ENCODE measurements at places on chromosomes 16 and 17.

DNA sequence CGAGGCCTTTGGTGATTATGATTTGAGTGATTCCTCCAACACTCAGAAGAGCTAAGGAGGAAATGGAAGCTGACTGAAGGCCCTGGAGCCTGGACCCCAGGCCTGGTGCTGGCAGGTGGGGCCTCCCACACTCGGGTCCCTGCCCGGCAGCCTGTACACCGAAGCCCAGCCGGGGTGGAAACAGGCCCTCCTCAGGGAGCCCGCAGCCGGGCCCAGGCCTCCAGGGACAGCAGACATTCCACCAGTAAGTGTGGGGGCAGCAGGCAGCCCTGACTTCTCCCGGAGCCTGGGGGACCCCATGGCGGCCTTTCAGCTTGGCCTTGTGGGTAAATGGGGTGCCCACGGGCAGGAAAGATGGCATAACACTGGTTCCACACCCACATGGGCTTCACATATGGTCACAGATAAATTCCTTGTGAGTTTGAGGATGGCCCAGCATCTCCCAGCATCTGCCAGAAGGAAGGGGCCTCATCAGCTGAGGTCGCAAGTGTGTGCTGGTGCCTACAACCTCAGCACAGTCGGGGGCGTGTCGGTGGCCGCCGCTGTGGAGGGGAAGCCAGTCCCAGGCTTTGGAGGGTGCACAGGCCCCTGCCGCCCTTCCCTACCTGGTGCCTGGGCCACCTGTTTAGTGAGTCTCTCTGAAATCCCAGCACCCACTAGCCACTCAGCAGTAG, 29.2 kb upstream of the SLC38A10 start:
- DNase-seq: no peak

DNA sequence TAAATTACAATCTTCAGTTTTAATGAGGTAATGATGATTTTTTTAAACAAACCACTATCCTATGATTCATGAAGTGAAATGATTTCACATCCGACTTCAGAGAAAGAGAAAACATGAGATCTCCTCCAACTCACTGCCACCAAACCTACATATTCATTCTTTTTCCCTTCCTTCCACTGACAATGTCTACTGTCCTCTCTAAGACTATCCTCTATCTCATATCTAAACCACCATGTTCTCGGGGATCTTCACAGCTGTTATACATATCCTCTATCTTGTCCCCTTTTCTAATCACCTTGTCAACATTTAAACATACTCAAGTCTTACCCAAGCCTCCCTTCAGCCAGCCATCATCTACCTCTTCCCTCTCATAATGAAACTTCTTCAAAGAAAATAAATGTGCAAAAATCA, 53.5 kb downstream of the SMURF2 start:
- DNase-seq: no peak

- DNase-seq: peak; percentile 50
Observed at GRCh38 chr17:78497115-78497540, 80.1 kb downstream of the DNAH17 start.

GRCh38 chr16:80974649-80975376, 31.9 kb downstream of the CMC2 start:
- no peak for DNase-seq

GRCh38 chr17:67016039-67016762, 28.2 kb upstream of the CACNG1 start:
- DNase-seq: no peak

- no peak for DNase-seq
Observed at GRCh38 chr16:89369266-89369895, 121.0 kb downstream of the ANKRD11 start.

DNA sequence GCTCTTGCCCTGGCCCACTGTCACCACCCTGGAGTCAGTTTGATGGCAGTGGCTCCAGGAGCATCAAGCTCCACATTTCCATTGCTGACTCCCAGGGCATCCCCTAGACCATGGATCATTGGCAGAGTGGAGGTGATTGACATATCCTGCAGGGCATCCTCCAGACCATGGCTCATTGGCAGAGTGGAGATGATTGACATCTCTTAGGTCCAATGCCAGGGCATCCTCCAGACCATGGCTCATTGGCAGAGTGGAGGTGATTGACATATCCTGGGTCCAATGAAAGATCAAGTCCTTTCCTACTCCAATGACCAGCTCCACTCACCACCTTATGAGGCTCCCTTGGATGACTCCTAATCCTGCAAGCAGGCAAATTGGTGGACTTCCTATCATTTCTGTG, 174.3 kb upstream of the NLRP1 start:
- DNase-seq: no peak

DNA sequence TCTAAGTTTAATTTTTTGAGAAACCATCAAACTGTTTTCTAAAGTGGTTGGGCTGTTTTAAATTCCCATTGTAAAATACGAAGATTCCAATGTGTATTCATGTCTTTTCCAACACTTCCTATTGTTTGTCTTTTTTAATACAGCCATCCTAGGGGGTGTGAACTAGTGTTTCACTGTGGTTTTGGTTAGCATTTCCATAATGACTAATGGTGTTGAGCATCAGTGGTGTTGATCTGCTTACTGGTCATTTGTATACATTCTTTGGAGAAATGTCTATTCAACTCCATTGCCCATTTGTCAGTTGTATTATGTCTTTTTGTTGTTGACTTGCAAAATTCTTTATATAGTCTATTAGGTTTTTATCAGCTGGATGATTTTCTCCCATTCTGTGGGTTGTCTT, 239.2 kb upstream of the AXIN2 start:
- DNase-seq: no peak

GRCh38 chr17:72587773-72588511, 467.1 kb downstream of the SOX9 start:
- no peak for DNase-seq

- DNase-seq: no peak
Observed at GRCh38 chr16:68487669-68488068, 39.4 kb upstream of the SMPD3 start.

DNA sequence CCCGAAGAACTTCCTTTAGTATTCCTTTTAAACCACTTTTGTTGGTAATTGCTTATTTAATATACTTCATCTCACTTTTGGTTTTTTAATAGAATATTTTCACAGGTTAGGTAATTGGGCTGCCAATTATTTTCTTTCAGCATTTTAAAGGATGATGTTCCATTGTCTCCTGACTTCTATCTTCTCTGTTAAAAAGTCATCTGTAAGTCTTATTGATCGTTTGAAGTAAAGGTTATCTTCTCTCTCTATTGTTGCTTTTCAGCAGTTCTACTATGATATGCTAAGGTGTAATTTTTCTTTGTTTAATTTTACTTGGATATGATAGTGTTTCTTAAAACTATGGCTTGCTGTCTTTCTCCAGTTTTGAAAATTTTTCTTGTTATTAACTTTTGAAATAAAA, 307.5 kb downstream of the MAP2K4 start:
- DNase-seq: no peak

- DNase-seq: no peak
Observed at GRCh38 chr17:16905593-16906191, 66.2 kb downstream of the TNFRSF13B start.

DNA sequence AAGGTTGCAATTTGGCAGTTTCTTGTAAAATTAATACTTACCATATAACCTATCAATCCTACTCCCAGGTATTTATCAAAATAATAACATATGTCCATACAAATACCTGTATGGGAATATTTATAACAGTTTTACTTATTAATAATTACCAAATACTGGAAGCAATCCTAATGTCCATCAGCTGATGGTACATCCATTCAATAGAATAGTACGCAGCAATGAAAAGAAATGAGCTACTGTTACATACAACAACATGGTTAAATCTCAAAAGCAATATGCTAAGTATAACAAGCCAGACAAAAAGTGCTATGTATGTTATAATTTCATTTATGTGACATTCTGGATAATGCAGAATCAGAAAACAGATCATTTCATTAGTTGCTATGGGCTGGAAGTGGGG, 1.2 kb downstream of the HYDIN start:
- DNase-seq: no peak

DNA sequence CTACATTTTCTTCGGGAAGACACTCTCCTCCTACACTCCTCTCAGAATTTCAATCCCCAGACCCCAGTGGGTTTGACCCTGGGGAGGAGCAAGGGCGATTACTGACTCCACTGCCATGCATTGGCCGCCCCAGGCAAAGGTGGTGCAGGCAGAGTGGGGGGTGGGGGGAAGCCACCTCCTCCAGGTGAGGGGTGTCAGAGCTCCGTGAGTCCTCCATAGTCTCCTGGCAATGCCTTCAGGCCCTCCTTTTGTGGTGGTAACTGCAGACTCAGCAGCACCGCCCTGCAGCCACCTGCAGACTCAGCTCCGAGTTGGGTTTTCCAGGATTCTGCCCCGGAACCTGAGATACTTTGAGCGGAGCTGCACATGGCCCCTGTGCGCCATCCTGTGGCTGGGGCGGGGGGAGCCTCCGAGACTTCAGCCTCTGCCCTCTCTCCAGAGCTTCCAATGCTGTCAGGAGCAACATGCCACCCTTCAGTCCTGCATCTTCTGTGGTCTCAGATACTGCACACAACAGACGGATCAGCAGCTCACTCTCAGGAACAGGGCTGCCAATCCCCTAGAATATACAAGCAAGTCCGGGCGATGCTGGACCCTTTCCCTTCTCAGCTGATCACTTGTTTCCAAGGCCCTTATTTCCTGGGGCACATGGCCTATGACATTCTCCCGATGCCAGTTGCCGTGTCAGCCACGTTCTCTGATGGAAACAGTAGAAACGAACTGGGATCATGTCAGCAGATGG, 2.4 kb upstream of the SLC47A2 start:
- no peak for DNase-seq

DNA sequence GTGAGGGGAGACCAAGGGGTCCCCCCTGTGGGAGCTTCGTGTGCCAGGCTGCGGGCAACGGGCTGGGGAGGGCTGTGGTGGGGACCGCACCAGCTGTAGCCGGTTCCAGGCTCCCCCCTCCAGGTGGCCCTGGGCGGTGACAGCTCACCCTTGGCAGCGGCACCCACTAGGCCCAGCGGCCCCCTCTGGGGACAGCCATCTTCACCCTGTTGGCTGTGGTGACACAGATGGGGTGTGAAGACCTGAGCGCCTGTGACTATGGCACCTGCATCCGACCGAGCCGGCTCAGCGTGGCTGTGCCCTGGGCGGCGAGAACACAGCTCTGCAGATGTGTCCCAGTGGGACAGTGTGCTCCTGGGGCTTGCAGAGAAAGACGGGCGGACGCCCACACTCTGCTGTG, 1.1 kb upstream of the C1QTNF8 start:
- DNase-seq: no peak

GRCh38 chr16:59545721-59546120, 811.6 kb upstream of the GOT2 start:
- no peak for DNase-seq

DNA sequence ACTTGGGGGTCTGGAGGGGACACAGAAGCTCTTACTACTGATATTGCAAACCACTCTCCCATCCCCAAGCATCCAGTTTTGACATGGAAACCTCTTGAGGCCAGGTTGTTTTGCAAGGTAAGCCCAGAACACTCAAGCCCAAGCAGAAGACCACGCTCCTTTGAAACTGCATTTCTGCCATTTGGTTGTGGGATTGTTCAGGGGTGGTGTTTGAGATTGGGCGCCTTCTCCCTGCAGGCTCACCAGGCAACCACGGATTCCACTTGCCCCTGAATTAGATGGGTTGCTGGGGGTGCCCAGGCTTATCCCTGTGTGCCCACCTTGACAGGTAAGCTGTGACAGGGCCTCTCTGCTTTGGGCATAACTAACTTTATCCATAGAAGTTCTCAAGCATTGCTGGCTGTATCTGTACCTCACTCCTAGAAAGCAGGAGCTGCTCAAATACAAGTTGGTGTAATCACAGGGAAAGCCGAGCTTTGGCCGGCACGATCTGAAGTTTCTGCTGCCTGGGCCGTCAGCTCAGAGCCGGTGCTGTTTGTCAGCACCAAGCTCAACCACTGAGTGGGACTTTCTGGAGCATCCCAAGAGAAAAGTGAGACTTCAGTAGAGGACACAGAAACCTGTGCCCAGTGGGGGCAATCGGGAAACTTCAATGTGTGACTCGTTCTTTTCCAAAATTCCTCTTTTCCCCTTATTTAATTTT, 93.6 kb downstream of the CYLD start:
- no peak for DNase-seq

GRCh38 chr17:82863941-82864712, 24.3 kb upstream of the ZNF750 start:
- peak; percentile 91 for DNase-seq

DNA sequence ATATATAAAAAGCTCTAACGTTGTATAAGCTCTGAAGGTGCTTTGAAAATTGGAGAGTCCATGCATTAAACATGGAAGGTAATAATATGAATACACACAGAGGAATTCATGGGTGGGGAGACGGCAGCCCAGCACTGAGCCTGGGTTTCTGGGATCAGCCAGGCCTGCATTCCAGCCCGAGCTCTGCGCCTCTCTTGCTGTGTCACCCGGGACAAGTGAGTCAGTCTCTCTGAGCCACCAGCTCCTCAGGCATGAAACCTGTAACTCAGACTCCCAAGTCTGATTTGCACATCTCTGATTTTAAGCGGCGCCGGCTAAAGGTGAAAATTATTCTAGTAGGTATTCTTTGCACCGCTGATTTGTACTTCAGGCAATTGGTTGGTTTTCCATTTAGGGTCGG, 238.8 kb downstream of the MRTFB start:
- no peak for DNase-seq

Measured in immature natural killer cell (primary cell).